ENCODE measurements at places on chromosomes 12 and 14. TPM values are rescaled to one million over a fixed set of nuclear protein-coding genes. Genes with fewer than 3 reads are reported as not detected.

PSMA3 gene
- 137 TPM for polyA plus RNA-seq

CLEC12A gene
- polyA plus RNA-seq: 2.2 TPM

TSHR gene
- 0.10 TPM for polyA plus RNA-seq

RAD9B gene
- polyA plus RNA-seq: 1.7 TPM

CLEC4E gene
- 1.1 TPM for polyA plus RNA-seq

KCNK10 gene
- 0.28 TPM for polyA plus RNA-seq

LAG3 gene
- 2.0 TPM for polyA plus RNA-seq

KRT2 gene
- polyA plus RNA-seq: not detected

MMP17 gene
- polyA plus RNA-seq: 1.6 TPM

NPFF gene
- 0.93 TPM for polyA plus RNA-seq

SPX gene
- polyA plus RNA-seq: 14.6 TPM

TM9SF1 gene
- 46.7 TPM for polyA plus RNA-seq

DLGAP5 gene
- polyA plus RNA-seq: 32.8 TPM

C12orf60 gene
- polyA plus RNA-seq: 4.1 TPM

KLRK1 gene
- polyA plus RNA-seq: 0.53 TPM

ING4 gene
- 119 TPM for polyA plus RNA-seq

LETMD1 gene
- 81.3 TPM for polyA plus RNA-seq

PRPH gene
- 0.30 TPM for polyA plus RNA-seq

DYNLL1 gene
- 451 TPM for polyA plus RNA-seq

SMOC1 gene
- polyA plus RNA-seq: 2.2 TPM

OAS1 gene
- polyA plus RNA-seq: 13.8 TPM

TEX52 gene
- 2.2 TPM for polyA plus RNA-seq

PPP1R3E gene
- 37.2 TPM for polyA plus RNA-seq

Measured in renal pelvis (tissue), 12 donors.